ENCODE measurements at places on chromosomes 13 and 19. TPM values are rescaled to one million over a fixed set of nuclear protein-coding genes. Genes with fewer than 3 reads are reported as not detected.

CACNG7 gene
- total RNA-seq: 29.9 TPM

KIR3DL1 gene
- not detected for total RNA-seq

MYBPC2 gene
- total RNA-seq: 3.1 TPM

ZNF813 gene
- 22.1 TPM for total RNA-seq

DCLK1 gene
- total RNA-seq: 38.7 TPM

PSG2 gene
- not detected for total RNA-seq

LYPD3 gene
- 4.1 TPM for total RNA-seq

DNA sequence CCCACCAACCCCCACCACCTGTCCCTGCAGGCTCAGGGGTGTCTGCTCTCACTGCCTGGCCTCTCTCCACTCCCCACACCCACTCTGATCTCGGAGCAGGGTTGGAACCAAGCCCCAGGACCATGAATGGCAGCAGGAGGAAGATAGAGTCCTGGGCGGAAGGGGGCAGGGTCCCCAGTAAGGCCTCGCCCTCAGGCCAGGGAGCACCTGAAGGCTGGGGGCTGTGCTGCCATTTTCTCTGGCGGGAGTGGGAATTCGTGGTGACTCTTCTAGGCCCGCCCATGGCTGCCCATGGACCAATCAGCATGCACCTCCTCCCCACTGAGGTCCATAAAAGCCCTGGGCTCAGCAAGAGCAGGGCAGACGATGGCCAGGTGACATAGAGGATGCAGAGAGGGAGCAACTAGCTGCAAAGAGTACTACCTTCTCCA is 25.0 kb downstream of the KBTBD6 start:
- DNase-seq: peak; percentile 56

GRCh38 chr13:48731957-48732569 is 78.3 kb downstream of the CYSLTR2 start:
- DNase-seq: peak; percentile 83

DNA sequence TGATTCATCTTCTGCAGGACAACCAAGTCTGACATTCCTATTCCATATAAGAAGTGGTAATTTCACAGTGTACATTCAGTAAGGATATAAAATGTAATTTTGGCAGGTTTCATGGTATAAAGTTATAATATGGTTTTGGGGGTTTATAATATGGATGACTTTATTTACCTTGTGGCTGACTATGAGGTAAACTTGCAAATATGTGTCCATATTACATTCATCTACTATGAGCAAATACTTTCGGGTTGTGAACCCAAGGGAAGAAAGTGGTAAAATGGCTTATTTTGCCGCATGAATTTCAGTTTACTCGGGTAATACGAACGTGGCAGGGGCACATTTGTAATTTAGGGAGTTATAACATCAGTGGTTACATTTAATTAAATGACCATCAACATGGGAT is 86.7 kb upstream of the TNFSF11 start:
- no peak for DNase-seq

GRCh38 chr13:51802631-51803418 is 1.1 kb downstream of the DHRS12 start:
- no peak for DNase-seq

DNA sequence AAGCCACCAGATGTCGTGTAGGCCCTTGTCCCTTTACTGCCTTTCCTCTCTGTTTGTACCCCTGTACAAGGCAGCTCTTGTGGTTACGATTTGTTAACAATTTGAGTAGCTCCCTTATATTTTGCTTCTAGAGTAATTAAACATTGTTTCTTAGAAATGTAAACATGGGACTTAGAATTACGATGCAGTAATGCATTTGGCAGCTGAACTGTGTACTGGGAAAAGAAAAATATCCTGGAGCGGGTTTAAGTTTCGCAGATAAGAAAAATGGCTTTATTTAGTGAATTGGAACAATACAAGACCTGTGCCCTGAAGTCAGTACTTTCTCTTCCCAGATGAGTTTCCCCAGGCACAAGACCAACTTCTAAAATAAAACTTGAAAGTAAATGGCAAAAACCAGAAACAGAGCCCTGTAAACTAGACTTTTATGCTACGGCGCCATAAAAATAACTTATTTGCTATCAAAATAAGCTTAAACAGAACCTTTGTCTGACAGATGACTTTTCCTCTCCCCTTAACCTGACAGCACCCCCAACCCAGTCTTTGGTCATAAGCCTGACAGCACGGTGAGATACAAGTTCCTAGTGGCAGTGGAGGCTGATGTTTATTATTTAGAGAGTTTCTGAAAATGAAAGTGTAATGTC is 63.0 kb downstream of the LRCH1 start:
- DNase-seq: no peak

GRCh38 chr19:18225702-18226468 is at the start of gene PDE4C:
PDE4C (minus strand) TSS chr19:18226438; CDS start chr19:18226415, 23 bp downstream.
- DNase-seq: peak; percentile 76

GRCh38 chr13:28526876-28527275 is 31.9 kb upstream of the FLT1 start:
- DNase-seq: no peak

DNA sequence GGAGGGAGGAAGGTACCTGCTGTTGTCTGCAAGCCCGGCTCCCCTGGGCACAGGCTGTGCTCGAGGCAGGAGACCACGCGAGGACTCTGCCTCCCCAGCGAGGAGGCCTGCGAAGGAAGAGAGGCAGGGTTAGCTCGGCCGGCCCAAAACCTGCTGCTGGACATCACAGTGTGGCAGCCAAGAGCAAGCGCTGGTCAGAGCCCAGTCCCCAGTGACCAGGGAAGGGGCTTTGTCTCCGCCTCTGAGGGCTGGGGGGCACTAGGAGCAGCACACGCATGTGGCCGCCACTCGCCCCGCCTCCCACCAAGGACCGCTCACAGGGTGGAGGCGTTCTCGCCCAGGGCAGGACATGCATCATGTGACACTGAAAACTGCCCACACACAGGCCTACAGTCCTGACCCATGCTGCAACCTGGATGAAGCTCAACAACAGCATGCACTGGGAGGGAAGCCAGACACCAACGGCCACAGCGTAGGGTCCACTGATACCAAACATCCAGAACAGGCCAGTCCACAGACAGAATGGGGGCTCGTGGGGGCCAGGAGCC is 8.5 kb downstream of the MIER2 start:
- no peak for DNase-seq

DNA sequence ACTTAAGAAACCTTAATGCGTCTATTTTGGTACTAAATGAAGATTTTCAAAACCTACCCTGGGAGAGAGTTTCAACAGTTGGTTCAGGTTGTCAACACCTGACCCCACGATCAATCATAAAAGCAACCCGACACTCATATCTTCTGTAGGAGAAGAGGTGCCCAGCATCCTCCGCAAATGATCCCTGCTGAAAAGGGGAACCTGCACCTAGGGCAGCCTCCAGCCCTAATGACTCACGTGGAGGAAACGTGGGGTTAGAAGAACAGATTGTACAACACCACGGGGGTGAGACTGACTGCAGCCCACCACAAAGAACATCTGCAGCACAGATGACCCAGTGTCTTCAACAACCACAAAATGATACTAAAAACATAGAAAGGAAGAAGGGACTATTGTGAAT is 116.3 kb downstream of the RAB20 start:
- DNase-seq: no peak

DNA sequence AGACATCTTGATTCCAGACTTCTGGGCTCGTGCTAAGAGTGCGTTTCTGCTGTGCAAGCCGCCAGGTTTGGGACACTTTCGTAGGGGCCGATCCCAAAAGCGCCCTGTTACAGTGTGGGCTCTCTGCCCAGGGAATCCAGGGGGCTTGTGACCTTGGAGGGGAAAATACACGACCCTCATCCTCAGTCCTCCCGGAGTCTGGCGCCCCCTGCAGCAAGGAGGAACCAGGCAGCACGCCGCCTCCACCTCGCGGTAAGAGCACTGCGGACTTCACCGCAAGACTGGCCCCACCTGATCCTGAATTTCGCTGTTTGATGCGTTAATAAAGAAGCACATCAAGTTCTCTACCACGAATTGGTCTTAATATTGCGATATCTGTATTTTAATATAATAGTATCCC is 5.2 kb downstream of the POLRMT start:
- peak; percentile 84 for DNase-seq

GRCh38 chr13:95216182-95216581 is 85.1 kb downstream of the ABCC4 start:
- no peak for DNase-seq

- DNase-seq: no peak
Measured at GRCh38 chr19:46270521-46271256, 26.2 kb upstream of the HIF3A start.

DNA sequence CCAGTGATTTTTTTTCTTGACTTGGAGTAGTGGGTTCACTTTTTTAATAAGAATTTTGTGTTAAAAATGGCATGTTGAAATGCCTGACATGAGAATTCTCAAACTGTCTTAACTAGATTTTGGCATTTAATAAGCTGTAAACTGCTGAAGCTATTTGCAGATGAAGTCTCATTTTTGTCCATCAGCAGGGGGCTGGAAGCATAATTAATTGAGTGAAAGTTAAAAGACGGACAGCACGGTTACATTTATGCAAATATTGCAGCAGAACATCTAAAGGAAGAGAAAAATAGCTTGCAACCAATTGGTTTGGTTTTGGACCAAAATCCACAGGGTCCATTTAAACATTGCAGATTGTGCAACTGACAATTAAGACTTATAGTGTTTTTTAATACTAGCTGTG is 837.3 kb upstream of the KLHL1 start:
- DNase-seq: no peak

- DNase-seq: no peak
Measured at GRCh38 chr13:49086722-49087121, 111.0 kb downstream of the FNDC3A start.

GRCh38 chr19:53771144-53771543 is 53.0 kb downstream of the NLRP12 start:
- DNase-seq: no peak

DNA sequence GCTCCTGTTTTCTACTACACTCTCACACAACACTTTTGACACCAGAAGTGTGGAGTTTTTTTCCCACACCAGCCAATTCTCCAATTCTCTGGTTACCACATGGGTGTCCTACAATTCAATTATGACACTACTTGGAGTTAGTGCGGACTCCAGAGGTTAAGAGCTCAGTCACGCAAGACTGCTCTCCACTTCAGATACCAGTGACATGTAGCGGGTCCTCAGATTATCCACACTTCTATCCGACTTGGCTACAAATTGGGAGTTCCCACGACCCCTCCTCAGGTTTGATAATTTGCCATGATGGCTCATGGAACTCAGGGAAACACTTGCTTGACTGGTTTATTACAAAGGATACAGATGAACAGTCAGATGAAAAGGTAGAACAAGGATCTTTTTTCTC is 32.9 kb downstream of the PAN3 start:
- no peak for DNase-seq

DNA sequence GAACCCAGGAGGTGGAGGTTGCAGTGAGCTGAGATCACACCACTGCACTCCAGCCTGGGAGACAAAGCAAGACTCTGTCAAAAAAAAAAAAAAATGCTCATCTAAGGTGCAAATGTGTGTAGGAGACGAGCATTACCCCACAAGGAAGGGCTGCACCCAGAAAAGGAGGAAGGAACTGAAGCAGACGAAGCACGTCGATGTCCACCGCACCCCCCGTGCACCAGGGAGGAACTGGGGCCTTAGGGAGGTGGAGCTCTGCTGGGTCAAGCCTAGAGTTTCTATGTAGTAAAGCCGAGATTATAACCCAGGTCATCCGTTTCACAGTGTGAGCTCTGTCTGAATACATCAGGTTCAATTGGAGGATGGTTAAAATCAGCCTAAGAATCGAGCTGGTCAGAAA is 1.1 kb downstream of the VSTM1 start:
- no peak for DNase-seq

- no peak for DNase-seq
Measured at GRCh38 chr19:53621885-53622740, 9.7 kb upstream of the DPRX start.

- DNase-seq: no peak
Measured at GRCh38 chr13:69373747-69374425, 733.7 kb upstream of the ATXN8OS start.

DNA sequence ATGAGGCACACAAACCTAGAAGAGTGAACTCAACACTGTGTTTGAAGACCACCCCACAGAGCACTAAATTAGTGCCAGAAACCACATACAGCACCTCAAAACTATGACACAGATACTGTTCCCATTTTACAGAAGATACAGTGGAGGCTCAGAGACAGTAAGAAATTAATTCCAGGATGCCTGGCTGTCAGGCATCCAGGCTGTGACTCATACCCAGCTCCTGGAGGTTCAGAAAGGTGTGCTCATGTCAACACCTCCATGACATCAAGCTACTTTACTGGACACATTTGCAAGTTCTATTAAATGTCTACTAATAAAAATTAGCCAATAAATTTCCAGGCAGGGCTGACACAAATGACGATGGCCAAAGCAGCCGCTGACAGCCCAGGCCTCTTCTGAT is 176.3 kb downstream of the ABCC4 start:
- no peak for DNase-seq

DNA sequence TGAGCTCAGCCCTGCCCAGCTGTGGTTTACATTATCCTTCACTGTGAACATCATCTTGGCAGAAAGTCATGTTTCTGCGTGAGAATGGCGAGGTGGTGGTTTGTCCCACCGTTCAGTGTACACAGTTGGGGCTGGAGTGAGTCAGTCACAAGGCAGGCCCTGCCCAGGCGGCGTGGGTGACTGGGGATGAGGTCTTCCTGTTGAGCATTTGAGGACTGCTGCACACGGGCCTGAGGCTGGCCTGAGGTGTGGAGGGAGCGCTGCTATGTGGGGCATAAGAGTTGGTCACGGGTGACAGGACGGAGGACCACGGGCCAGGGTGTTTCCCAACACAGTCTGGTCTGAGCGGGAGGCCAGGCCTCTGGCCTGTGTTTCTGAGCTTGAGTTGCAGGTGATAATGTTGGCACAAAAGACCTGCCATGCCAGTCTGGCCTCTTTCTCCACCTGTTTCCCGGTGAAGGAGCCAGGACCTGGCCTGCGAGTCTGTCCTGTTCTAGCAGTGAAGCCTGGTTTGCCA is 13.4 kb upstream of the C19orf33 start:
- no peak for DNase-seq

Data from H1 (cell line).